Ecto neural progenitor cell (in vitro differentiated cells): ENCODE measurements at places on chromosomes 7 and 10.

- no peak for DNase-seq
Measured at GRCh38 chr10:132943791-132944404, 1.5 kb upstream of the CFAP46 start.

- DNase-seq = peak; percentile 98
Measured at GRCh38 chr10:110919349-110919931, at the start of gene SHOC2. SHOC2 (plus strand) TSS chr10:110919604; CDS start chr10:110964359, 44,755 bp downstream.

DNA sequence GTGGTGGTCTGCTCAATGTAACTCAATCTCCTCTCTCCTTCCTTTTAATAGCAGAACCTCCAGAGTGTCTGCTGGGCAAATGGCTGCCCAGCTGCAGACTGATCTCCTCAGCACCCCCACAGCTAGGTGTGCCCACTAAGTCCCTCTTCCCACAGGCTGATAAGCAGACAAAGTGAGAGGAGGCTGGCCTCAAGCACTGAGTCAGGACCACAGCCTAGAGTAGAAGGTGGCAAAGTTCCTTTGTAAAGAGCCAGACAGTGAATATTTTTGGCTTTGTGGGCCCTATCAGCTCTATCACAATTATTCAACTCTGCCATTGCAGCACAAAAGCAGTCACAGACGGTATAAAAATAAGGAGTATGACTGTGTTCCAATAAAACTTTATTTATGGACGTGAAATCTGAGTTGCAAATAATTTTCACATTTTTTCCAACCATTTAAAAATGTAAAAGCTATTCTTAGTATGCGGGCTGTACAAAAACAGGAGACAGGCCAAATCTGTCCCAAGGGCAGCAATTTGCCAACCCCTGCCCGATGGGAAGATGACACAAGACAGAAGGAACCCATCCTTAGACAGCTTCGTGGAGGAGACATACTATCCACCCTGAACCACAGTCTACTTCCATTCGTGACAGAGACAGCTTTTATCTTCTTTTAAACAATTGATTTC, 23.4 kb downstream of the JAZF1 start:
- DNase-seq = no peak

DNA sequence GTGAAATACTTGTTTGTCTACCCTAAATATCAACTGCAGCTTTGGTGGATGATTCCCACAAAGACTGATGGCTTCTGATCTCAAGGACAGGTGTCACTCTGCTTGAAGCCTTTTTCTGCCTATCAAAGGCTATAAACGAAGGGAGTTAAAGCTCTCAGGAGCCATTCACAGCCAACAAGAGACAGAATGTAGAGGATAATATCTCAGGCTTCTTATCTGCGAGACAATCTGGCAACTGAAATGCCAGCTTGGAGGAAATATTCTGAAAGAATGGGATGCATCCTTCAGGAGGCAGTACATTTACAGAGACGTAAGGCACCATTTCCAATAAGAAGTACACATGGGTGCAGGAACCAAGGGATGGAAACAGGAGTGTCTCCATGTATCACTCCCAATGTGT, 549.4 kb downstream of the GPAM start:
- DNase-seq = no peak

GRCh38 chr10:99964791-99965190, 45.0 kb downstream of the DNMBP start:
- no peak for DNase-seq
